NCI-H510A treated with DMSO at 0.1 percent for 48 hours (cell line): ENCODE measurements at places on chromosomes 2 and 18.
A peak's percentile ranks its signal among the peaks of the same experiment; 100 is the strongest.

- DNase-seq: no peak
Observed at GRCh38 chr2:229728370-229728769, 14.0 kb upstream of the DNER start.

GRCh38 chr2:106108351-106108750 lies 85.8 kb downstream of the UXS1 start:
- no peak for DNase-seq

- DNase-seq: no peak
Observed at GRCh38 chr18:62776024-62776570, 60.8 kb downstream of the PHLPP1 start.

GRCh38 chr18:3604498-3605408 lies 154.8 kb downstream of the TGIF1 start:
- DNase-seq: no peak

GRCh38 chr18:23135550-23136325 lies 453 bp downstream of the CABLES1 start:
- DNase-seq: no peak

GRCh38 chr18:72820571-72820970 lies 47.2 kb downstream of the NETO1 start:
- DNase-seq: no peak

DNA sequence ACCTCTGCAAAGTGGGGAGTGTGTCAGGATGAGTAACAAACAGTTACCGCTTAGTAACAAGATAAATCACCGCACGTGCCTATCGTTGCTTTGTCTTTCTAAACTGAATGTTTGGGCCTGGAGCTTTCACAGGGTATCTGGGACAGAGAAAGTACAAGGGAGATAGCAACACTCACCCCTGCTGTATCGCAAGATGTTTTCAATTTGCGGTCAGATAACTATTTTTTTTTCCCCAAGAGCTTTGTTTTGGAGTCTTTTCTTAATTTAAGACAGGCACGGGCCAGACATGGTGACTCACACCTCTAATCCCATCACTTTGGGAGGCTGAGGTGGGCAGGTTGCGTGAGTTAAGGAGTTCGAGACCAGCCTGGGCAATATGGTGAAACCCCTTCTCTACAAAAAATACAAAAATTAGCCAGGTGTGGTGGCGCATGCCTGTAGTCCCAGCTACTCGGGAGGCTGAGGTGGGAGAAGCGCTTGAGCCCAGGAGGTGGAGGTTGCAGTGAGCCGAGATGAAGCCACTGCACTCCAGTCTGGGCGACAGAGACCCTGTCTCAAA lies 146.6 kb downstream of the GBX2 start:
- no peak for DNase-seq

DNA sequence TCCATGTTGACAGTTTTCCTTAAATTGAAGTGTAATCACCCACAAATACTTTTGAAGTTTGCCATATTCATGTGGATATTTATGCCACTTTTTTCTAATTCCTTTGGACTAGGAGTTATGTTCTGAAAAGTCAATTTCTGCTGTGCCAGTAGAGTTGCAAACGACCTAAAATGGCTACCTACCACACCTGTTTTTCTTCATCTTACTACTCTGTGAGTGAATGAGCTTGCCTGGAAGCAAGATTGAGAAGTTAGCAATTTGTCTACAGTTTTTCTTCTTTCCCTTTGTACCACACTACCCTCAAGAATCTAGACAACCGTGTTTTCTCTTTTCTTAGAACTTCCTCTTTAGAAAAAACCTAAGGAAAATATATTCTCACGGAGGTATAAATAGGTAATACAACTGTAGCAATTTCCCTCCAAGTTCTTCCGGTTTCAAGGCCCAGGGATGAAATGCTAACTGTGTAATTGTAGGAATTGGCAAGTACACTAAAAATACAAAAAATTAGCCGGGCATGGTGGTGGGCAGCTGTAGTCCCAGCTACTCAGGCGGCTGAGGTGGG lies 7.3 kb upstream of the SLC39A10 start:
- DNase-seq: no peak

GRCh38 chr2:231674587-231675338 lies 33.6 kb upstream of the PTMA start:
- peak; percentile 81 for DNase-seq

DNA sequence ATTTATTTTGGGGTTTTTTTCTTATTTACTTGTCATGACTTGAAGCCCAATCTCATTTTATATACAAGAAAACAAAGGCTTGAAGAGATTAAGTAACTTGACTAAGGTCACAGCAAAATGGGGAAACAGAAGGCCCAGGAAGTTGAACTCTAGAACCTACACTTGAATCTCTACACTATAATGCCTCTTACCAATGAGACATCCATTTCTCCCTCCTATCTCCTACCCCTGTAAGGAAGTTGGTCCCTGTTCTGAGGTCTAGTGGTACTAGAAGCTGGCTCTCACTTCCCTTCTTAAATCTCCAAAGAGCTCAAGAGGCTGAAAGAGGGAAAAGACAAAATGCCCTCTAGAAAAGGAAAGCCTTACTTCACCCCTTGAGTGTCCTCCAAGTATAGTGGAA lies 25.5 kb upstream of the IHH start:
- DNase-seq: no peak
